LHCN-M2 (cell line): ENCODE measurements at places on chromosomes 11 and 22.

- DNase-seq: peak; percentile 64
Observed at GRCh38 chr22:25403811-25404471, 160.5 kb upstream of the GRK3 start.

GRCh38 chr11:58006940-58007339 lies 16.7 kb upstream of the OR9Q1 start:
- peak; percentile 12 for DNase-seq

DNA sequence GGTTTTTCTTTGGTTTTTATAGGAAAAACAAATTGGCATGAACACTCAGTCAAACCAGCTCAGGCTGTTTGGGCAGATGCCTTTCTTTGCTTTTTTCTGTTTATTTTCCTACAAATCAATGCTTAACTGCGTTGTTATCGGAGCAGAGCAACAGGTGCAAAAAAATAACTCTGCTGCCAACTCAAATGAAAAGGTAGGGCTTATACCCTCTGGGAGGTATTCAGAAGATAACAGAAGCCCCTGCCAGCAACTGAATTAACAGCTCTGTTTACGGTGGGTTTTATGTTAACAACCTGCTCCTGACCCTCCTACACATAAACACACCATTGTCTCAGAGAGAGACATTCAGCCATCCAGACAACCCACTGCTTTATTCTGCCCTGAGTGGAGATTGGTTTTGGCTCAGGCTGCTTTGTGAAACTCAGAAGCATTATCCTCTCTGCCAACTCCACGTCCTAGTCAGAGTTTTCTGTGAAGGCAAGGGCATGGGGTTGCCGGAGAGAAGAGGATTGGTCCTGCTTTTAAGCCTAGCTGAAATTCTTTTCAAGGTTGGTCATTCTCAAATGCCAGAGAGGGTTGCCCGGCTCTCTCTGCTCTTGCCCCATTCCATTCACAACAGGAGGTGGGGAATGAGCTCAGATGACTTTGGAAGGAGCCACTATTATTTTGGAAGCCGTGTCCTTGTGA lies 11.4 kb downstream of the EHF start:
- peak; percentile 43 for DNase-seq

- DNase-seq: no peak
Observed at GRCh38 chr11:57163160-57163868, 18.4 kb upstream of the LRRC55 start.
